Mucosa of gallbladder (tissue), 1 donor: ENCODE measurements at places on chromosomes 5 and 9. TPM values are rescaled to one million over a fixed set of nuclear protein-coding genes. Genes with fewer than 3 reads are reported as not detected.

The KIAA0825 gene
- 3.3 TPM for total RNA-seq

The BARX1 gene
- 2.9 TPM for total RNA-seq

The PCDHGC4 gene
- 2.6 TPM for total RNA-seq

DNA sequence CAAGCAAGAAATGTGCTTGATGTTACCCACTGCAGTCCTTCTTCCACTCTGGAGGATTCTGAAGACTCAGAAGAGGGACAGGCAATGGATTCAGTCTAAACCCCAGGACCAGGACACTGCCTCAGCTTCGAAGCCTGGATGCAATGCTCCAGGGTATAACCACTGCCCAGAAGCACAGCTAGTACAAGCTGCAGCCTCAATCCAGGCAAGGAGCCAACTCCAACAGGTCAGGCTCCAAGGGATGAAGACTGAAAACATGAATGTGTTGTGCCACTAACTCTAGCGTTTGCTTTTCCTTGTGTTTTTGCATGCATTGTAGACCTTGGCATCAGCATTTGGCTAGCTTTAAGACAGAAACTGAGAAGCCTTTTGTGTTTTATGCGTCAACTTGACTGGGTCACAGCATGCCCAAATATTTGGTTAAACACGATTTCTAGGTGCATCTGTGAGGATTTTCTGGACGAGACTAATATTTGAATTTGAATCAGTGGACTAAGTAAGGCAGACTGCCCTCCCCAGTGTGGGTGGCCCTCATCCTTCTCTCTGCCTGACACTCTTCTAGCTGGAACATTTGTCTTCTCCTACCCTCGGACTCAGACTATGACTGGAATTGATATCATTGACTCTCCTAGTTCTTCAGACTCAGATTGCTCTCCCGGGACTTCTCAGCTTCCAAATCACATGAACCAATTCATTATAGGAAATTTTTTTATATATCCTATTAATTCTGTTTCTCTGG is 20.5 kb upstream of the GPX3 start:
- no peak for DNase-seq

GRCh38 chr5:132466433-132467286 is 23.9 kb downstream of the IRF1 start:
- no peak for DNase-seq

DNA sequence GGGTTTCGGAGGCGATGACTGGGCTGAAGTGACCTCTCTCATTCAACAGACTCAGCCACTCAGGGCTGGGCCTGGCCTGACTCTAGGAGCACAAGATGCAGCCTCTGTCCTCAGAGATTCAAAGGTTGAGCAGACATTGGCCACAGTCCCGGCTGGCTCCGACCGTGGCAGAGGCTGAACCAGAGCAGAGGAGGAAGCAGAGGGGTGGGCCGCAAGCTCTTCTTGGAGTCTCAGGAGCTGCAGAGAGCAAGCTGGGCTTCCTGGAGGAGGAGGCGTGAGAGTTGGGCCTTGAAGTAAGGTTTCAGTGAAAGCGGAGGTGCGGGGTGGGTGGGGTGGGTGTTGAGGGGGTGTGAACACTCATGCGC is 37.6 kb downstream of the ALG2 start:
- no peak for DNase-seq

GRCh38 chr9:137505421-137506140 is 44.6 kb downstream of the PNPLA7 start:
- no peak for DNase-seq
